ENCODE measurements at places on chromosomes 3 and 15.

- no peak for DNase-seq
Measured at GRCh38 chr3:144487011-144487410, 515.4 kb downstream of the DIPK2A start.

DNA sequence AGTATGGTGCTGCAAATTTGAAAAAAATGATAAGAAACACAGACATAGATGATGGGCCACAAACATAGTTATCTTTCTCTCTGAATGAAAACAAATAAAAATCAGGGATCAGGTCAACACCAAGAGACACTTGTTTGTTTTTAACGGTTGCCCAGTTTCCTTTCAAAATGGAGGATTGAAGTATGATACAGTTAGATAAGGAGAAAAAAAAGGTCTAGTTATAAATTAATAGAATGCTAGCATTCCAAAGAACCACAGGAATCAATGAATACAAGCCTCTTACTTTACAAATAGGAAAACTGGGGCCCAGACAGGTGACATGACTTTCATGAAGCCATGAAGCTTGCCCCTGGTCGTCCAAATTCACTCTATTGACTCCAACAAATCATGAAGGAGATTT is 305.1 kb downstream of the ZNF621 start:
- DNase-seq: no peak

DNA sequence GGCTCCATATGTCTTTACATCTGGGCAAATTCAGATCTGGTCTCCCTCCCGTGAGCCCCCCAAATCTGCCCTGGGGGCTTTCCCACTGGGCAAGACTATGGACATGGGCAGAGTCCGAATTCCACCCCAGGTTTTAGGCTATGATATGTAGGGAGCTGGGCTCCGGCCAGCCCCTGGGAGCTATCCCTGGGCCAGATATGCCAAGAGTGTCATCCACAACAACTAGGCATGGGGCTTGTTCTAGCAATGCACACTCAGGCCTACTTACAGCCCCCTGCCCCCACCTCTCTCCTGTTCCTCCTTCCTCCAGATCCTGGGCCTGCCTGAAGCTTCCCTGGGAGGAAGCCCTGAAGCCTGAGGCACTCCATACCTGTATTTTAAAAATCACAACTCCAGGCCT is 622 bp downstream of the XIRP1 start:
- no peak for DNase-seq

DNA sequence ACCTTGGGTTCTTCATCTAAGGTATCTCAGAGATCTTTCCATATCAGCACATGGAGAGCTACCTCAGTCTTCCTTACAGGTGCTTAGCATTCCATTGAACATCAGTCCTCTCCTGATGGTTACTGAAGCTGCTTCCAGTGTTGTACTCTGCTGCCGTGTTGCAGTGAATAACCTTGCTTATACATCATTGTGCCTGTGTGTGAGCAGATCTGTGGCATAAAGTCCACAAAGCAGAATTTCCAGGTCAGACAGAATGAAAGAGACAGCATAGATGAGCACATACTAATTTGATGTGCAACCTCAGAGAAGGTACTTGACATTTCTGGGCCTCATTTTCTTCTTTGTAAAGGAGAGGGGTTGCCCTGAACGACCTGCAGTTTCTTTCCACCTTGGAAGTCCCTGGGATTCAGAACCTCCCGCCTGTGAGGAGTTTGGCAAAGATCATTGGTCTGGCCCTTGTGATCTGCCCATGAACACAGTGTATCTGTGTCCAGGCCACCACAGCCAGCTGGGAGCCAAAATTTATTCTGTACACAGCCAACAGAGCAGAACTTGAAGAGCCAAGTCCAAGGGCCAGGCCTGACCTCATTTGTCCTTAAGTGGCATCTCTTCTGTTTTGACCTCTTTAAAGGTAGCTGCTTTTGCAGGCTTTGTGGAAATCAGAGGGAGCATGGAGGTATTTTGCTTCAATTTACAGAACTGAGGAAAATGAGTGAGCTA is 57.2 kb upstream of the SLC7A14 start:
- DNase-seq: no peak

GRCh38 chr3:190288836-190289235 is 33.4 kb downstream of the CLDN1 start:
- DNase-seq: no peak

GRCh38 chr15:93179072-93179471 is 90.1 kb upstream of the RGMA start:
- no peak for DNase-seq

DNA sequence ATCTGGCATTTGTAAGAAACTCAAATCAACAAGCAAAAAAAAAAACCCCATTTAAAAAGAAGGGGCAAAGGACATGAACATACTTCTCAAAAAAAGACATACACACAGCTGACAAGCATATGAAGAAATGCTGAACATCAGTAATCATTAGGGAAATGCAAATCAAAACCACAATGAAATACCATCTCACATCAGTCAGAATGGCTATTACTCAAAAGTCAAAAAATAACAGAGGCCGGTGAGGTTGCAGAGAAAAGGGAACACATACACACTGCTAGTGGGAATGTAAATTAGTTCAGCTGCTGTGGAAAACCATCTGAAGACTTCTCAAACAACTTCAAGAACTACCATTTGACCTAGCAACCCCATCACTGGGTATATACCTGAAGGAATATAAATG is 199.4 kb upstream of the THBS1 start:
- no peak for DNase-seq

GRCh38 chr3:110575702-110576101 is 495.9 kb upstream of the NECTIN3 start:
- no peak for DNase-seq

- no peak for DNase-seq
Measured at GRCh38 chr3:41716471-41716870, 245.4 kb downstream of the ULK4 start.

DNA sequence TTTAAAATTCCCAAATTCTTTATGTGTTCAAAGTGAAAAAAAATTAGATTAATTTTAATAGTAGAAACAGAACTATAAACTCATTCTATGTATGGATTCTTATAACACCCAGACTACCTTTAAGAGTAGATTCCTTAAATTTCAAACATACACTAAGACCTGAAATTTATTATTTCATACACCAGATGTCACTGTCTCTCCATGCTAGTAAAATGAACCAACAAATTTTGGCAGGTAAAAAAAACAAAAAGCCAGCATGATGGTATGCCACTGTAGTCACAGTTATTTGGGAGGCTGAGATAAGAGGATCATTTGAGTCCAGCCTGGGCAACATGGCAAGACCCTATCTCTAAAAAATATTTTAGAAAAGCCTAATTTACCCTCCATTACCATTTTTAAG is 461.3 kb upstream of the NAALADL2 start:
- DNase-seq: no peak

DNA sequence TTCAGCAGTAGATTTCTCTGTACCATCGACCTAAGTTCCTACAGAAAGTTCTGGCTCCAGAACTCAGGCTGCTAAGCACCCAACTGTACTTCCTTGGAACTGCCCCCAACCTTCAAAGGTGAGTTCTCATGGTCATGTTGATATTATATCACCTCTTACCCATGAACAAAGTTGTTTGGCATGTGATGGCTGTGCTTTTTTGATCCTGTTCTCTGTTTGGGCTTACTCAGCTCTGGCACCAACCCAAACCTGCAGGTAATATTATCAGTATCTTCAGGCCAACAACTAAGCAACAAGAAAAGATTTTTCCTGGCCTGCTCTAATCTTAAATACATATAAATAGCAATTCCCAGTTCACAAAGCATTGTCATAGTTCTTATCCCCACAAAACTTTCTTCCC is 318.7 kb upstream of the LMCD1 start:
- DNase-seq: no peak

GRCh38 chr15:75235051-75235673 is 23.0 kb upstream of the GOLGA6C start:
- DNase-seq: no peak

DNA sequence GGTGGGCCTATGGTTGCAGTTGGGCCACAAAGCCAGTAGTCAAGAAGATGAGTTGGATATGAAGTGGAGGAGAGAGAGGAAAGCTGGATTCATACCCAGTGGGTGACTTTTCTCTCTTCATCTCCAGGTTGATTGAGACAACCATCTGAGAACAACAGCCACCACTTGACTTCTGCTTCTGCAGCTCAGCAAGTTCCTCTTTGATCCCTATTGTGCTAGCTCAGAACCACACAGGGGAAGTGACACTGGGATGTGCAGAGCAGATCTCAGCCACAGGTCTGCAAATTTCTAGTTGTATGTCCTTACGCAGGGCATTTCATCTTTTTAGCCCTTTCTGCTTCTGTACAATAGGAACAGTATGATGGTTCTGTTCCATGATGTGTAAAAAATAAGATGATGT is 459.2 kb upstream of the ARRDC4 start:
- DNase-seq: no peak

DNA sequence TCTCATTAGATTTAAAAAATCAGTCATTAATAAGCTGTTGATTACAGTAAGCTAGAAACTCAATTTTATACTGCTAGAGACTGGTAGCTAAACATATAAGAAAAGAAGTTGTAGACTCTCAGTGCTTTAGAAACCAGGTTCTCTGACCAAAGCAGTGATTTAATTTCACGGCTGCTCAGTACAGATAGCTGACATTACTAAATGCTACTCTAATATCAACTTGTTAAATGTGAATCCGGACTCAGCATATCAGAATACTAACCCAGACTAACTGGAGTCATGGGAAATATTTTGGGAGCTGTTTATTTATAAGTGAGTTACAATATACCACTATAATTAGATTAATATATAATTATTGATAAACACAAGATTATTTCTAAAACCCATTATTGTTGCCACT is 80.4 kb downstream of the NEDD4 start:
- no peak for DNase-seq

DNA sequence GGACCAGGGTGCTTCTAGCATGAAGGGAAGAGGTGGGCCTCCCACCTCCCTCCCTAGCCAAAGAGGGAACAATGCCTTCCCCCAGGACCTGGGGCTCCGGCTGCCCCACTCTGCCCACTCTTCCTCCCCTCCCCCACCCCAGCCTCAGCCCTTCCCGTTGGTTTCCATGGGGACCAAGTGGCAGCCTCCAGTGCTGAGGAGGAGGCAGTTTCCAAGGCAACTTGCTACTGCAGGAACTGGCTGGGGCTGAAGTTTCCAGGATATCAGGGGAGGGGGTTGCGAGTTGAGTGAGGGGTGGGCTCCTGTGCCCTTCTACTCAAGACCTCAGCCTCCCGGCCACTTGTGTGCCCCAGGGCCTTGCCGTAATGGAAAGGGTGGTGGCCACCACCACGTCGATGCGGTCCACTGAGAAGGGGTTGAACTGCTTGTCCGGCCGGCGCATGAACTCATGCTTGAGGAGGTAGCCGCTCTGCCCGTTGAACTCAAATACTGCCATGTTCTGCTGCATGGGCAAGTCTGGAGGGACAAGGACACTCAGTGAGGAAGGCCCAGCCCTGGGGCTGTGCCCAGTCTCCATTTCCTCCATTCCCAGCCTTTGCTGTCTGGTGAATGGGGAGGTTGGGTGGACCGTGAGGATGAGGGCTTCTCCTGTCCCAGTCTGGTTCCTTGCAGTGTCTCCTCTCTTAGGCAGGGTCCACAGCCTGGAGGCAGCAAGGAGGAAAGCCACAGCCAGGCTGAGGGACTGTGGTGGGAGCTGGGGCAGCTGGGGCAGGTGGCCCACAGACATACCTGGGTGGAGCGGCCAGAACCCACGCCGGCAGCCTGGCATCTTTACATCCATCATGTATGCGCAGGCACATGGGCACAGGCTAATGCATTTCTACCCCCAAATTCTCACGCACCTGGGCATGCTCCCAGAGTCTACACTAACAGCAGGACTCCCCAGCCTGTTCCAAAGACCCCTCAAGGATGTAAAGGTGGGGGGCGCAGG is 11.3 kb upstream of the ANKRD63 start:
- DNase-seq: no peak

DNA sequence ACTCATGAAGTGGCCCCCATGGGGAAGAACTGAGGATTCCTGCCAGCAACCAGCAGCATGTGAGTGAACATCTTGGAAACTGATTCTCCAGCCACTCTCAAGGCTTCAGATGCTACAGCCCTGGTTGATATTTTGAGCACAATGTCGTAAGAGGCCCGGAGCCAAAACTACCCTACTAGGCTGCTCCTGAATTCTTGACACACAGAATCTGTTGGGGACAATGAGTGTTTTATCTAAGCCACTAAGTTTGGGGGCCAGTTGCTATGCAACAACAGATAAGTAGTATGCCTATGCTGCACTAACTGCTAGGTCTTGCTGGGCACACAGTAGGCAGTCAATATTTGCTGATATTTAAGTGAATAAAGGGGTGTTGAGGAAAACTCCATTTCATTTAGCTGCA is 89.9 kb upstream of the CHL1 start:
- no peak for DNase-seq

GRCh38 chr3:193971261-193971751 is 164.6 kb upstream of the HES1 start:
- DNase-seq: no peak

Data from activated T-cell treated with anti-CD3 and anti-CD28 coated beads for 1 hour (primary cell).